ENCODE measurements at places on chromosomes 13 and 19.

GRCh38 chr13:102131246-102131645 is 270.6 kb downstream of the FGF14 start:
- no peak for DNase-seq

DNA sequence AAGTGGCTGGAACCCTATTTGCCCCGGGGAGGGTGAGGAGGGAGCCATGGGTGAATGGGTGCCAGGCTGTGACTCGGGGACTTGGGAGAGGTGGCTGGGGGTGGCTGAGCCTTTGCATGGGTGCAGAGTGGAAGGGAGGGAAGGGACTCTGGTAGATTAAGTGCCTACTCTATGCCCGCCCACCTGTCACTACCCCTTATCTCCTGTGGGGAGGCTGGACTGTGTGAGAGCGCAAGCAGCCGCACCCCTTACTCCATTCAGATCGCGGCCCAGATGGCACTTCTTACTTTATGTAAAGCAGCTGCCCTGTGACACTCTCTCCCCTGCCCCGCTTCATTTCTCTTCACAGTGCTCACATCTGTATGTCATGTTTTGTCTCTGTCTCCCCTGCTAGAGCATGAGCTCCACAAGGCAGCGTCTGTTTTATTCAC is 2.9 kb downstream of the KASH5 start:
- DNase-seq = no peak

GRCh38 chr13:66347486-66348117 is 882.5 kb downstream of the PCDH9 start:
- no peak for DNase-seq

DNA sequence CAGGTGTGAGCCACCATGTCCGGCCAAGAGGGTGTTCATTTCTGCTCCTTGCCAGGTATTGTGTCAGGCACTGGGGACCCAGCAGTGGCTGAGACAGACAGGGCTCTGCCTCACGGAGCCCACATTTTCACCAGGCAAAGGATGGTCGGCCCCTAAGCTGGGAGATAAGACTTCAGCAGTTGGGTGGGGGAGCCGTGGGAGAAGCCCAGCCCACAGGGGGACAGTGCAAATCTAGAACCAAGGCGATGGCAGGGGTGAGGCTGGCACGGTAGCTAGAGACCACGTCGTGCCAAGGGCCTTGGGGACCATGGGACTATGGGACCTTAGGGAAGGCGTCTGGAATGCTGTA is 8.3 kb downstream of the LSR start:
- DNase-seq = no peak

DNA sequence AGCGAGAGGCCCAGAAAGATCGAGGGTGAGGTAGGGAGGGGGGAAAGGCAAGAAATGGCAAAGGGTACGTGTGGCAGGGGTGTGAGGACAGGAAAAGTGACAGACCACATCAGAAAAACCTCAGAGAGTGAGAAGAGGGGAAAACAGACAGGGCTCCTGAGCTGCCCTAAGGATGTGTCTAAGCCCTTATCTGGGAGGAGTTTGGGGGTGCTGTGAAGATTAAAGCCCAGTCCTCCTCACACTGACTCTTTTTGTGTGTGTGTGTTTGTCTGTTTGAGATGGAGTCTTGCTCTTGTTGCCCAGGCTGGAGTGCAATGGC is 703 bp upstream of the PTH2 start:
- DNase-seq = no peak

GRCh38 chr13:27086599-27087265 is 84.9 kb downstream of the USP12 start:
- no peak for DNase-seq

DNA sequence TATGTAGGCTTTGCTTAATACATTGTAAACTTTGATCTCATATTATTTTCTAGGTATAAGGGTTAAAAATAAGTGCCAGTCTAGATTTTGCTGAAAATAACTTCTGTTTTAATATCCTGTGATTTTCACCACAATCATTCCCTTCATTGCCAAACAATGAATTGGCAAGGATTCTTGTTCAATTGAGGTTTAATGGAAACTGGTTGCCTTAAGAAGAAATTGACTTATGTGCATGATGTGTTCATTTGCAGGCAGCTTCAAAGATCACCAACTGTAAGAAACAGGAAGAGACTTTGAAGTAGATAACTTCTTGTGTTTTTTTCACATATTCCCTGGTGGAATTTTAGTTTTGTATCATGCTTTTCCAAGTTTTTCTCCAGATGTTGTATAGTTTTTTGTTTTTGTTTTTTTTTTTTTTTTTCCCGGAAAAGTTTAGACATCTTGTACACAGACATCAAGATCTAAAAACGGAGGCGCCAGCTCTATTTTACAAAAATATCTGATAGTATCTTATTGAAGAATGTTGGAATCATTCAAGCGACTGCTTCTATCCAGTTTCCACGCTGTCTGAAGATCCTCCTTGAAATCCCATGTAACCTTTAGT is 108.3 kb downstream of the POSTN start:
- no peak for DNase-seq

DNA sequence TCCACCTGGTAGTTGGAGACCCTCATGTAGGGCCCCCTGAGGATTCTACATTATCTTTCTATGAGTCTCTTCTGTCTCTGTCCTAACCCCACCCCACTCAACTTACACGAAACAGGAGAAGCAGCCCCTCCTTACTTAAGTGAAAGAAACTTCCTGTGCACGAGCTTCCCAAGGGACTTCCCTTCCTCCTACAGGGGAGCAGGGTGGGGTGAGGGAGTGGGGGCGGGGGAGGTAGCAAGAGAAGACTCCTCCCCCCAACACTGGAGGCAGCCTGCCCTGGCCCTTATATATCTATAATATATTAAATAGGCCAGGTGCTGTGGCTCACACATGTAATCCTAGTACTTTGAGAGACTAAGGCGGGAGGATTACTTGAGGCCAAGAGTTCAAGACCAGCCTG is 5.5 kb upstream of the PDE4C start:
- DNase-seq = no peak

DNA sequence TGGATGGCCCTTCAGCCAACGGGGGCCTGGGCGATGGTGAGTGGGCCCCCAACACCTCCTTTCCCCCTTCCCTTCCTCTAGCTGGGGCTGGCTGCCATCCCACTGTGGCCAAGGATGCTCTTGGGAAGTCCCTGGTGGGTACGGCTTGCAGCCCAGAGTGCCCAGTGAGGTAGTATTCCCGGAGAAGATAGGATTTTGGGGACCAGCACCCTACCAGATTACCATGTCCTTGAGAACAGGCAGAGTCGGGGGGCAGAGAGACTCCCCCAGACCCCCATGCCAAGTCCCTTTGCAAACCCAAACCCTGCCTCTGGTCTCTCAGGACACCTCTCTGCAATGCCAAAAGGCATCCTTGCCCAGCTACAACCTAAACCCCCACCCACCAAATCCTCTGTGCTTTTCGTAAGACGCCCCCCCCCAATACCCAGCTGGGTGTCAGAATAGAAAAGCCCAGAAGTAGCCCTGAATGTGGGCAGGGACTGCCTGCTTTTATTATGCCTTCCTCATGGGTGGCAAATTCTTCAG is 1.7 kb downstream of the HIF3A start:
- no peak for DNase-seq

- DNase-seq = no peak
Observed at GRCh38 chr13:95150555-95150954, 150.7 kb downstream of the ABCC4 start.

DNA sequence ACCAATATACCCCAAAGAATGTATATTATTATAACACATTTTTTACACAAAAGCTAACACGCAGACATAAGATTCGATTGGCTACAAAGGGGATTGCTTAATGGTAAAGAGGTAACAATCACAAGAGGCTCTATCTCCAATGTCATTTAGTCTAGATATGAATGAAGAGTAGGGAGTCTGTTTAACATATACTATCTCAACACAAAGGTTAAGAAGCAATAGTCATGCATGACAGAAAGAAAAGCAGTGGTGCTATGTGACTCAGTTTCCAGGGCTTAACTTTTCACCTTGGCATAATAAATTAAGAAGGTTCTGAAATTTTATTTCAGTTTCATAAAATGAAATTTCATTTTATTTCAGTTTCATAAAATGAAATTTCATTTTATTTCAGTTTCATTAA is 33.3 kb downstream of the UFM1 start:
- no peak for DNase-seq
